ENCODE measurements at places on chromosomes 1 and 21. TPM values are rescaled to one million over a fixed set of nuclear protein-coding genes. Genes with fewer than 3 reads are reported as not detected.

The ALDH4A1 gene
- 3.6 TPM for total RNA-seq

The ZMPSTE24 gene
- 40.5 TPM for total RNA-seq

The SPATA45 gene
- not detected for total RNA-seq

The NTNG1 gene
- not detected for total RNA-seq

The MRPS14 gene
- 30.7 TPM for total RNA-seq

The LEFTY2 gene
- not detected for total RNA-seq

The ALG14 gene
- total RNA-seq = 2.4 TPM

The LAMC2 gene
- 2.1 TPM for total RNA-seq

The FCRL6 gene
- 0.49 TPM for total RNA-seq

The CTBS gene
- 22.2 TPM for total RNA-seq

The ACTL8 gene
- total RNA-seq = not detected

The CCDC27 gene
- total RNA-seq = not detected

The MPL gene
- total RNA-seq = not detected

The TMEM125 gene
- not detected for total RNA-seq

The EMC1 gene
- 45.2 TPM for total RNA-seq

The GPR37L1 gene
- total RNA-seq = not detected

The MYBPH gene
- total RNA-seq = not detected

The LCE2B gene
- not detected for total RNA-seq

The SPOCD1 gene
- not detected for total RNA-seq

The A3GALT2 gene
- not detected for total RNA-seq

The SLAMF9 gene
- not detected for total RNA-seq

The IGFN1 gene
- not detected for total RNA-seq

The OR2T29 gene
- not detected for total RNA-seq

The PLA2G4A gene
- not detected for total RNA-seq

Measured in T-helper 1 cell treated with Interleukin-12 subunit alpha and Interleukin-12 subunit beta and Interleukin-4 antibody, amounts not matched to agents 30 ng/mL and 1 ng/mL, for 36 hours (primary cell).